ENCODE measurements at places on chromosomes 12 and 14.

- no peak for DNase-seq
Measured at GRCh38 chr12:29187756-29188155, 38.7 kb downstream of the FAR2 start.

- no peak for DNase-seq
Measured at GRCh38 chr12:19576506-19577280, 137.4 kb downstream of the AEBP2 start.

- DNase-seq, result no peak
Measured at GRCh38 chr12:42683933-42684801, 94.6 kb upstream of the PRICKLE1 start.

DNA sequence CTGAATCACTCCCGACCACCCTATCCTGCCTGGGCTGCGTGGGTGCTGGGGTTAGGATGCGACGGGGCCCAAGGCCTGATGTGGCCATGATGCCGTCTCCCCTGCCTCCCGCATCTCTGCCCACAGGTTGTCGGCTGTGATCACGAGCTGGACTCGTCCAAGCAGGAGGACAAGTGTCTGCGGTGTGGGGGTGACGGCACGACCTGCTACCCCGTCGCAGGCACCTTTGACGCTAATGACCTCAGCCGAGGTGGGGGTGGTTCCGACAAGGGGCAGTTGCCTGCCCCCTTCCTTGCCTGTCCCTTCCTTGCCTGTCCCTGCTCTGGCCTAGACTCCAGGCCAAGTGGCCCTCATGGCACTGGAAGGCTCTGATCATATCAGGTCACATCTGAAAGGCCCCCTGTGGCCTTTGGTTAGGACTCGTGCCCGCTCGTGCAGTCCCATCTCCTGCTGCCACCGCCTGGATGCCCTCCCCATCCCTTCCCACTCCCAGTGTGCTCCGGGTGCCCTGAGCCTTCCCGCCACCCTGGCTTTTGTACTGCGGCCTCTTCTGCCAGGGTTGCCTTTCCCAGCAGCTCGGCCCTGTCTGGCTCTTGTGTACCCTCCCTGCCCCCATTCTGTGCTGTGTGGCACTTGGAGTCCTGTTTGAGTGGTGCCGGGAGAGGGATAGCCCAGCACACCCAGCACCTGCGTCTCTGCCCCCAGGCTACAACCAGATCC lies 13.6 kb downstream of the PAPLN start:
- no peak for DNase-seq

GRCh38 chr14:105878554-105878953 lies 352.2 kb downstream of the TMEM121 start:
- DNase-seq, result no peak

DNA sequence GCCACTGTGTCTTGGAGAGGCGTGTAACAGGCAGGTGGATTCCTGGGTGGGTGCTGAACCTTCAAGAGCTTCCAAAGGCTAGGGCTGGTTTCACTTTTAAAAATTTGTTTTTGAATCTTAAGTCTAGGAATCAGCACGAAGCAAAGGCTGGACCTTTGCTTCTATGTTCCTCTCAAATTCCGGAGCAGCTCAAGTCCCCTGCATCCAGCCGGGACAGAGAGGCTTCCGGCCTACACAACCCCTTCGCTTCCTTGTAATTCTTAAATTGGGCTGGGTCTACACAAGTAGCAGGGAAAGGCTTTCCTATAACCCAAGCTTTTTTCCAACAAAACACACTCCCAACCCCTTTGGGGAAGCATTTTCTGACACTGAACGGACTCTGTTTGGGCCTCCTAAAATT lies 8.3 kb downstream of the HOXC12 start:
- DNase-seq, result no peak

- no peak for DNase-seq
Measured at GRCh38 chr14:98742001-98742400, 530.0 kb downstream of the BCL11B start.

DNA sequence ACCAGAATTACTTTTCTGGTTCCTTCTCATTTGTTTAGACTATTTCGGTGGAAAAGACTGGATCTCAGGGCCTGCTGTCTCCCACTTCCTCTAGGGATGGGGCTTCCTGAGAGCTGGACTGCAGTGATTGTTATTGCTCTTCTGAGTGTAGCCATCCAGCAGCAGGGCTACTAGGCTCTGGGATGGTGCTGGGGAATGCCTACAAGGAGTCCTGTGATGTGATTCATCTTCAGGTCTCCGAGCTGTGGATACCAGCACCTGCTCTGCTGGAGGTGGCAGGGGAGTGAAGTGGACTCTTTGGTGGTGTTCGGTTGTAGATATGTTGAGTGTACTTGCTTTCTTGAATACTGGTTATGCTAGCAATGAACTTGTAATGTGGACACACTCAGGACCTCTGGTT lies 42.7 kb downstream of the AEBP2 start:
- no peak for DNase-seq
